ENCODE measurements at places on chromosomes 12 and 14. TPM values are rescaled to one million over a fixed set of nuclear protein-coding genes. Genes with fewer than 3 reads are reported as not detected.

- peak; percentile 48 for DNase-seq
Measured at GRCh38 chr12:71439613-71440344, at the start of gene LGR5. Gene LGR5, plus strand, starts transcription at chr12:71439798. Its CDS starts 283 bp downstream, at chr12:71440081.

DNA sequence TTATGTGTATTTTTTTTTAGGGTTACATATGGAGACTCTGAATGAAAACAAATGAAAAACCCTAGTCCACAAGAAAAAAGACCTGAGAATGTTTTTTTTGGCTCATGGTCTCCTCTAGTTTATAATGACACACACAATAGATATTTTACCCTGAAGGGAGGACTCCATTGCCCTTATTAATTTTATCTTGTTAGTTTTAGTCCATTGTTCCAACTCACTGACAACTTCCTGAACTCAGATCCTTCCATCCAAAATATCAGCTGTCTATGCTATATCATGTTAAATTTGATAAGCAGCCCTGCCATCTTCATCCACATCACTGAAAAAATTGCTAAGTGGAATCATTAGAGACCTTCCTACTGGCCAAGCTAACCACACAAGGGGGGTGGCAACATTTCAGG lies 232.1 kb downstream of the MON2 start:
- DNase-seq, result no peak

GRCh38 chr12:105548626-105549025 lies 218.1 kb downstream of the C12orf75 start:
- no peak for DNase-seq

DNA sequence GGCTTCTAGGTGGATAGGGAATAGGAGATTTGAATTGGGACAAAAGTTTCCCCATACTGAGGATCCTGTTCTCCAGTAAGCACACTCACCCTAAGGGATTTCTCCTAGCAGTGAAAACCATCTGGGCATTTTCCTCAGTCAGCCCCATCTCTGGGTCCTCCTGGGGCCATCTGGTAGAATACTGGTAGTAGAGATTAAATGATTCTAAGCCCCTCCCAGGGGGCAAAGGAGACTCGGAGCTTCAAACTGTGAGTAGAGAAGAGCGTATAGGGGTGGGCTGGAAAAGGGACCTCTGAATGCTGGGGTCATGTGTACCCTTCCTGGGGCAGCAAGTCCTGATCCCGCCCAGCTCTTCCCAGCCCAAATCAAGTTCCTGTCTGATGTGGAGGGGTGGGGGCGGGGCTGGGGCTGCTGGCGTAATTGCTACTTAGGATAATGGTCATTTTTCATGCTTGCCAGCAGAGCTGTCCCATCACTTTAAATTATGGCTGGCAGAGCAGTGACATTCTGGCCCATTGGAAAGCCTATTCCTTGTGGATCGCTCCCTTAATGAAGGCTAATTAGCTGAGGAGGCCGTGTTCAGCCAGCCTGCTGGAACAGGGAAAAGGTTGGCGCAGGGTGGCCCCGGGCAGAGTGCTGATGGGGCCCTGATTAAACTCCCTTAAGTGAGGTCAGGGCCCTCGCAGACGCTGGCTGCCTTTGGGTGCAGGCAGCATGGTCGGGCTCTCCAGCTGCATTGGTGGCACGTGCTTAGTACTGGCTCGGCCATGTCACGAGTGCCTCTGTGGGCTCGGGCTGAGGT lies 127.8 kb downstream of the TSPAN9 start:
- DNase-seq, result no peak

GRCh38 chr12:116144384-116144783 lies 133.1 kb downstream of the MED13L start:
- DNase-seq, result no peak

DNA sequence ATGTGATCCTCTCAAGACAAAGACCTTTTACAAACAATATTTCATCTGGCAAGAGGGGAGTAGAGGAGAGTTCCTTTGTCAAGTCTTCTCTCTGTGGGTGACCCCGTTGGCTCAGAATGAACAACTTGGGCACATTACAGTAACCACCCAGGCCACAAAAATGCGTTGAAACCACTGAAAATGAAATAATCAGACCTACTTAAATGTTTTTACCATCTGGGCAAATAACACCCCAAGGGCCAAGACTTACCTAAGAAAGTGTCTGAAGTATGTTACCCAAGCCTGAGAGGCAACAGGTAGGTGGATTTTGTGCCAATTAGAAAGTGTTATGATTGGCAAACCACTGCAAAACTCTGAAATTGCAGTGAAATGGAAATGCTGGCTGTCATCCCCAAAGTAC lies 1.3 kb downstream of the TC2N start:
- no peak for DNase-seq

GRCh38 chr12:67792185-67792584 lies 143.6 kb downstream of the DYRK2 start:
- DNase-seq, result no peak

RASAL1 gene
- total RNA-seq, result not detected

PTPRR gene
- total RNA-seq, result 0.44 TPM

NXPH4 gene
- total RNA-seq, result 1.2 TPM

RNF212B gene
- not detected for total RNA-seq

FGF23 gene
- total RNA-seq, result not detected

Data from MG63 (cell line).